ENCODE measurements at places on chromosomes 11 and 22.
A peak's percentile ranks its signal among the peaks of the same experiment; 100 is the strongest.

- DNase-seq: no peak
Measured at GRCh38 chr11:34449013-34449412, 10.3 kb downstream of the CAT start.

DNA sequence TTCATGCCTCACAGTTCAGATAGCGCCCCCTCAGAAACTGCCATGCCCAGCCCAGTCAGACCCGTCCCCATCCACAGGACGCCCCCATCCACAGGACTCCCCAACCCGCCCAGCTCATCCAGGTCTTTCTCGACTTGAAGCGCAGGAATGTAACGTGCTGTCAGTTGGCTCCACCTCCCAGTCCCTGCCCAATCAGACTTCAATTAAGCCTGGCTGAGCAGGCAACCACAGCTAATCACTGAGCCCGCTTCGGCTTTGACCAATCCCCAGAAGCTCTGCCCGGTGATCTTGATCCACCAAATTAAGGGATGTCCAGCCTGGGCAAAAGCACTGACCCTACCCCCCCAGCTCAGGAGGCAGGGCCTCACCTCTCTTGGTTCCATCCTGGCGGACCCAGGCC lies 10.5 kb upstream of the MFNG start:
- DNase-seq: no peak

GRCh38 chr11:64858467-64859263 lies 14.2 kb upstream of the CDC42BPG start:
- no peak for DNase-seq

- no peak for DNase-seq
Measured at GRCh38 chr11:28303477-28304191, 195.4 kb downstream of the METTL15 start.

- peak; percentile 65 for DNase-seq
Measured at GRCh38 chr11:64305691-64306562, 603 bp downstream of the ESRRA start.

DNA sequence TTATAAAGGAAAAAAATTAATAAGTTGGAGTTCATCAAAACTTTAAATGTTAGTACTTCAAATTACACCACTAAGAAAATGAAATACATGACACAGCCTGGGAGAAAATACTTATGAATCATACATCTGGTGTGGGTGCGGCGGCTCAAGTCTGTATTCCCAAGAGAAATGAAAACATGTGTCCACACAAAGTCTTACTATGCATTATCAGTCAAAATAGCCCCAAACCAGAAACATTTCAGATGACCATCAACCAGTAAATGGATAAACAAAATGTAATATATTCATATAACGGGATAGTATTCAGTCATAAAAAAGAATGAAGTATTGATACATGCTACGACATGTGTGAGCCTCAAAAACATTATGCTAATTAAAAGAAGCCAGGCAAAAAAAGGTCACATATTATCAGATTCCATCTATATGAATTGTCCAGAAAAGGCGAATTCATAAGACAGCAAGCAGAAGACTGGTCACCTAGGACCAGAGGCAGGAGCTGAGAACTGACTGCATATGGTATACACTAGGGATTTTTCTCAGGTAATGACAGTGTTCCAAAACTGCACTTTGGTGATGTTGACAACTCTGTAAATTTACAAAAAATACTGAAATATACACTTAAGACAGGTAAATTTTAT lies 5.3 kb upstream of the AKIP1 start:
- no peak for DNase-seq

DNA sequence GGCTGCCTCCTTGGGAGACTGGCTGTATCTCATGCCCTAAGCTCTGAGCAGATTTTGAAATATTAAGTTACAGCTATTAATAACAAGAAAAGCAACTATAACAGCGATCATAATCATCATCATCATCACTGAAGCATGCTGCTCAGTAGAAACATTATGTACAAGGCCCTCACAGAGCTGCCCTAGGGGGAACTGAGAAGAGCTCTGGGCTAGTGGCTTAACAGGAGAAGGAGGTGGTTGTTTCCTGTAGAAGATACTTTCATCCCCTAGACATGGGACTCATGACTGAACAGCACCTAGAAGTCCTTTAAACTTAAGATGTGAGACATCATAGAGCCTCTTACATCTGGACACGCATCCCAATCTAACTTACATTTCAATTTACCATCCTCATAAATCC lies 332.8 kb upstream of the PLET1 start:
- DNase-seq: no peak

DNA sequence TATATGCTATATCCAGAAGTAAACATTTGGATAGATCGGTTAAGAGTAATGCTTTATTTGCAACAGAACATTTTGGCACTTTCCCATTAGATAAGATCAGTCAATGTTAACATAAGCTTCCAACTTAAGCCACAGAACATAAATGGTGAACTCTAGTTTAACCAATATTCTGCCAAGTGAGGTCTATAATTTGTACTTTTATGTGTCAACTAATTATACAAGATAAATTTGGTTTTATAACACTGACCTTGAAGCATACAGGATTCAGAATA lies 23.5 kb upstream of the BLID start:
- no peak for DNase-seq

- no peak for DNase-seq
Measured at GRCh38 chr11:20501971-20502370, 97.4 kb upstream of the SLC6A5 start.

DNA sequence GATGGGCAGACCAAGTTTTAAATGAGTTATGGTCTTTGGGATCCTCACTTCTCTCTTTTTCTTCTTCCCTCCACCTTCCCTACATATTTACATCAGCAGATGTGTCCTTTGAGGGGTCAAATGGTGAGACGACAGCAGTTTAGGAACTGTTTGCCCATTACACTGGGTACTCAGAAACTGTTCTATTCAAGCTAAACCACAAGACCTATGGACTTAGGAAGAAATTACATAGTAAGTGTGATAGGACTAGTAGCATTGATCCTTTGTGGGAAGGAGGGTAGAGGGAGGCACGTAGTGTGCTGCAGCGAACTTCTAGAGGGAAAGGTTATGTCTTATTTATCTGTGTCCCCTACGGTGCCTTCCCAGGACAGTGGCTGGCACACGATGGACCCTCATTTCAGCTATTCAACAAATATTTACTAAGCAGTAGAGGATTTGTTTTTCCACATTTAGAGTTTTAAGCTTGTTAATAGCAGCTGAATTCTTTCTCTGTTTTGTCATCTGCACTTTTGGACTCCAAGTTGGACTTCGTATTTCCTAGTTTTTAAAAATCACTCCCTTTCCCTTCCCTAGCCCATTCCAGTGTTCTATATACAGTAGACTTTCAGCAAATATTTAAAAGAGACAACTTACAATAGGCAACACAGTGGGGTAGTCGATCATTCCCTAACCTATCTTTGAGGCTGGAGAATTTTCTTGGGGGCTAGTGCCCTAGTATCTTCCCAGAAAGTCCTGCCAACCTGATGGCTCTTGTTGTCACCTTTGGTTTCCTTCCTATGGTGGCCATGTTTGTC lies 13.9 kb downstream of the FZD4 start:
- DNase-seq: no peak

GRCh38 chr11:78161962-78162371 lies 22.5 kb upstream of the ALG8 start:
- no peak for DNase-seq

DNA sequence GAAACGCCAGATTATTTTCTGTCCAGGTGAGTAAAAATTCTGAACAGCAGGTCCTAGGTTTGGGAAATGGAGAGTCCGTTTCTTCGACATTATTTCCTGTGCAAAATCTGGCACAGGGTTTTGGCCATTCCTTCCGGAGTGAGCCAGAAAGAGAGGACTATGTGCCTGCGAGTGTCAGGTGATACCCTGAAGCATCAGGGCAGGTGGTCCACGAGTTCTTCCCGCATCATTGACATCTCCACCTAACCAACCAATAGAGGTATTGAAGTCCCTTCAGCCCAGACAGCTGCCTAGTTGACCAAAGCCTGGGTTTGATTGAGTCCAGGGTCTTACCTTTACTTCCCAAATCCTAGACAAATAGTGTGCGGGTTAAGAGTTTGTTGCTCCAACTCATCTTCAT lies 808 bp downstream of the SNAP29 start:
- no peak for DNase-seq

- DNase-seq: peak; percentile 72
Measured at GRCh38 chr11:125074511-125075241, 11.6 kb downstream of the SLC37A2 start.

- DNase-seq: no peak
Measured at GRCh38 chr11:66317322-66317722, 478 bp upstream of the CD248 start.

GRCh38 chr22:30325065-30325720 lies 1.5 kb downstream of the TBC1D10A start:
- DNase-seq: peak; percentile 93

DNA sequence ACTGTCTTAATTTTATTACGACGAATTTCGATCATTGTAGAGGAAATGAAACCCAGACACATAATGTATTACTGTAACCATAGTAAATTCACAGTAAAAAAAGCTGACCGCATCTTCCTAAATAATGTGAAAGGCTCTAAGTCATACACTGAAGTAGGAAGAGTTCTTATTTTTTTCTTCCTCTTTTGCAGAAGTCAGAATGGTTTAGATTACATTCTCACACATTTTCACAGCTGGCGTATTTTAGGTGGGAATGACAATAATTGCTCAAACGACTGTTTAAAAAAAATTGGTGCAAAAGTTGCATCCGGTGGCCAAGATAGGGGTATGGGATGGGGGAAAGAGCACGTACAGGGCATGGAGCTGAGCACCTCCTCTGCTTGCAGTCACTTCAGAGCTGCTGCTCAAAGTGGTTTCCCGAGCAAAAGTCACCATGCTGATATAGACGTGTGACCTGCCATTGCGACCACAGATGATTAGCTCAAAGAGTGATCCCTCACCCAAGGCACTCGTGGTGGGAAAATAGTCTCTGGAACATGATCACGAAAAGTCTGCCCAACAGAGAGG lies 35.3 kb downstream of the MMP13 start:
- no peak for DNase-seq

GRCh38 chr11:94134651-94135512 lies 6.2 kb downstream of the PANX1 start:
- peak; percentile 94 for DNase-seq

- DNase-seq: no peak
Measured at GRCh38 chr11:1500466-1501420, 14.2 kb upstream of the MOB2 start.

- DNase-seq: no peak
Measured at GRCh38 chr11:20840341-20840740, 171.0 kb downstream of the NELL1 start.

DNA sequence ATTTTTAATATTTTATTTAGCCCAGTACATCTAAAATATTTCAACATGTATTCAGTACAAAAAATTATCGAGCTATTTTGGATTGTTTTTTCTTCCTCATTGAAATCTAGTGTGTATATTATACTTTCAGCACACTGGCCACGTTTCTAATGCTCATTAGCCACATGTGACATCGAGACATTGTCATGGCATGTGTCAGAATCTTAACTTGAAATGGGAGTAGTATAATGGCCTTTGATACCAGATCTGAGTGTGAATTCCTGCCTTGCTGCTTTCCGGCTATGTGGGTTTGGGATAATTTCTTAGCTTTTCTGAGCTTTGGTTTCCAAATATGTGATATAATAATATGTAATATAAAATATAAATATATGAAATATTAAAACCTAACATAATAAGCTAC lies 54.3 kb downstream of the BCL2L13 start:
- no peak for DNase-seq

DNA sequence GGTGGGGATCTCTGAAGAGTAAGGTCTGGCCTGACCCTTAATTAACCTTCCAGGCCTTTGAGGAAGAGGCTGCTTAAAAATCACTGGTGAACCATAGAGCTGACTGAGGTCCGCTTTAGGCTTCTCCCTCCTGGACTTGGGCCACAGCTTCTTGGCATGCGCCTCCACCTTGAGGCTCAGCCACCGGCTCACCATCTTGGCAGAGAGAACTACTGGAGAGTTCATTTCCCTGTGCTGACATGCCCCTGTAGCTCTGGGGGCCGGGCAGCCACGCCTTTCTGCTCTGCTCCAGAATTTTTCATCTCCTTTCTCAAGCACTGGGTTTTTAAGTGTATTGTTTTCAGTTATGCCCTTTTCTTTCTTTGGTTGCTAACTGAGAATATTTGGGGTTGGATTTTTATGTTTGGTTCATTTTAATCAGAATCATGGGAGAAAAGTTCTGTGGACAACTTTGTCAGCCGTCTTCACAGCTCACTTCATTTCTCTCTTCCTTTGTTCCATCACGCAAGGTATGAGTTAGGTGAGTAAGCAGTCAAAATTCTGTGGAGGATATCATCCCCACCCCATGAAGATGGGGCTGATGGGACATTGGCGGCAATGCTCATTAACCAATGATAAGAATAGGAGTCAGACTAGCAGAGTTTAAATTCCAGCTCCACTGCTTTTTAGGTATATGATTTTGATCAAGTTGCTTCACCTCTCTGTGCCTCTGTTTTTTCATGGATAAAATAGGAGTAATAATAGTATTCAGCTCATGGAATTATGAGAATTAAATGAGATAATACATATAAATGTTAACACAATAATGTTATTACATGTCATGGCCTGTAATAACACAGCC lies 103.9 kb downstream of the DBX1 start:
- DNase-seq: no peak

DNA sequence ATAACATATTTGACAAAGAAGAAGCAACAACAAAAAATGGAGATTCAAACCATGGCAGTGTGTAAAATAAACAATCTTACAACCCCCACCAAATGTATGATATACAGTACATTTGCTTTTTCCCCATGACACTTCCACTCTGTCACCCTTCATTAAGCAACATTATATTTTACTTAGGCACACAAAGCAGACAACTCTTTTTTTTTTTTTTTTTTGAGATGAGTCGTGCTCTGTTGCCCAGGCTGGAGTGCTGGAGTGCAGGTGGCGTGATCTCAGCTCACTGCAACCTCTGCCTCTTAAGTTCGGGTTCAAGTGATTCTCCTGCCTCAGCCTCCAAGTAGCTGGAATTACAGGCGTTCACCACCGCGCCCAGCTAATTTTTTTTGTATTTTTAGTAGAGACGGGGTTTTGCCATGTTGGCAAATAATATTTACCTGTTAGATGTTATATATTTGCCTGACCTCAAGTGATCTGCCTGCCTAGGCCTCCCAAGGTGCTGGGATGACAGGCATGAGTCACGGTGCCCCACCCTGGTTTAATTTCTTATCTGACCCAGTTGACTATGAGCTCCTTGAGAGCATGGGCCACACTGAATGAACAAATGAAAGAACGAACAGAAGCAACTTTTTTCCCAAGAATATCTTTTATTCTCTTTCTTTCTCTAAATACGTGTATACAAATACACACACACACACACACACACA lies 5.5 kb upstream of the PCF11 start:
- no peak for DNase-seq

- DNase-seq: no peak
Measured at GRCh38 chr11:107040433-107041087, 22.3 kb upstream of the GUCY1A2 start.

All from lower leg skin (tissue), 4 donors.